GM19239 (cell line): ENCODE measurements at places on chromosomes 16 and 17.

- no peak for DNase-seq
Measured at GRCh38 chr16:27980076-27980775, 83.3 kb downstream of the GSG1L start.

DNA sequence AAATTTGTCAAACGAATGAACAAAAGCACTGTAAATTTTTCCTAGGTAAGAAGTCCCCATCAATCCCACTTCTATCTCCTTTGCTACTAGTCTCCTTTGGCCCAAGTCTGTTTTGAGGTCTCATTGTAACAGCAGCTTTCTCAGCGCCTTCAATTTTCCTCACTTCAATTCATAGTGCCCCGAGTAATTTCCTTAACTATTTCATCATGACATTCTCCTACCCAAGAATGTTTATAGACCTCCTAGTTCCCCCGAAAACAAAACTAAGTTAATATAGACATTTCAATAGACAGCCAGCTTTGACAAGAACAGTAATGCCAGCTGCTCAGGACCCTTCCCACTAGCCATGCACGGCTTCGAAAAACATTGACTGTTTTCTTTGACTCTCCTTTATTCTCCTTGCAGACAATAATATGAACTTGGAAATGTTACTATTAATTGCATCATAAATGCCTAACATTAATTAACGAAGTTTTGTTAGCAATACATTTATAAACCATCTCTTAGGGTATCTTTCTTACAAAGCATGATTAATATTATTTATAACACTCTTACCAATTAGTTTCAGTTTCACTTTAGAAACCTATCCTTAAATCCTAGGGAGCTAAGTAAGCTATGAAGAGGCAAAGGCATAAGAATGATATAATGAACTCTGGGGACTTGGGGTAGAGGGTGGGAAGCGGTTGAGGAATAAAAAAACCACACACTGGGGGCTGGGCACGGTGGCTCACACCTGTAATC, 22.8 kb downstream of the GLG1 start:
- no peak for DNase-seq

DNA sequence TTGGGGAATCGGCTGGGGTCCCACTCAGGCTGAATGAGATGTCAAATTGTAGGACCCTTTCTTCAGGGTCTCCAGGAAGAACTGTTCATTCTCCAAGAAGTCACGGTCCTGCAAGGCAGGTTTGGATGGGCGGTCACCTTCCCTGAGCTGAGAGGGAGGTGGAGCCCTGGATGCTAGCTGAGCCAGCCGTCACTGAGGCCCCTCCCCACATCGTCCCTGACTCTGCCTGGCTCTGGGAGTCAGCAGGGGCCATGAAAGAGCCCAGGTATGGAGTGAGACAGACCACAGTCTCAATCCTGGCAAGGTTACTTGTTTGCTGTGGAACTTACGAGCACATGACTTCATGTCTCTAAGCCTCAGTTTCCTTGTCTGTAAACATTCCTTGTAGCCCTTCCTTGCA, 6.0 kb upstream of the MRPL38 start:
- no peak for DNase-seq

DNA sequence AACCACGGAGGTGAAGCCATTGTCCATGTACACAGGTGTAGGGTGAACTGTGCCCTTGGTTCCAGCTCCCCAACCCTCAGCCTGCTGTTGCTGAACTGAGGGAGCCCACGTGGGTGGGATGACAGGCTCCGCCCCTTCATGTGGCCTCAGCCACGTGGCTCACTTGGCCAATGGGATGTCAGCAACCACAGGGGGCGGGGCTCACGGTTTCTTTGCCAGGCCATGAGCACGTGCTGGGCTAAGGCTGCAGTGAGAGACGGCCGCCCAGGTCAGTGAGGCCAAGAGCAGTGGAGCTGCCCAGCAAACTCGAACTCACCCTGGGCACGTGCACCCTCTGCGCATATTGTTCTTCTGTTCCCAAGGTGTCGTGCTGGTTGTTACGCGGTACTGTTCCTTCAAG, 282.6 kb downstream of the IRF8 start:
- no peak for DNase-seq

DNA sequence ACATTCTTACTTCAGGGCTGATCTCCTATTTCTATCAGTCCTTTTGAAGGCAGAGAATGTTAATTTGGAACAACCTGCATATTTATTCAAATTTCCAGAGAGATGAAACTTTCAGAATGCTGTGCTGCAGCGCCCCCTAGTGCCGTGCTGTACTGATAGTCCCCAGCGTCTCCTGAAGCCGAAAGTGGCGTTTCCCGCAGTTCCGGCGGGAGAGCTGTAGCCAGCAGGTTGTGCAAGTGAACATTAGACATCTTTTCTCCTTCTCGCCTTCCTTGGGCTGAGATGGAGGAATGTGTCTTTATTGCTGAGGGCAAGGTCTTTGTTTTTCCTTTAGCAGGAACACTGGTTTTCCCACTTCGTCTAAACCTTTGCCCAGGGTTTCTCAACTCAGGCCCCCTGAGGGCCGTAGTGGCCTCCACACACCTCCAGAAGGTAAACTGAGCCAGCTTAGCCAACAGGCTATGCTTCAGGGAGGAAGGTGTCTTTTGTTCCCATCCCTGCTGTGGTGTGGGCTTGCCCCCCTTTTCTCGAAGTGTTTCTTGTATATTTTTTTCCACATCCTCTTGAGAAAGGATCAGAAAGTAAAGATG, 26.4 kb downstream of the USP10 start:
- DNase-seq, result peak; percentile 32

- DNase-seq, result no peak
Measured at GRCh38 chr16:2096853-2097595, 38.7 kb downstream of the PKD1 start.

DNA sequence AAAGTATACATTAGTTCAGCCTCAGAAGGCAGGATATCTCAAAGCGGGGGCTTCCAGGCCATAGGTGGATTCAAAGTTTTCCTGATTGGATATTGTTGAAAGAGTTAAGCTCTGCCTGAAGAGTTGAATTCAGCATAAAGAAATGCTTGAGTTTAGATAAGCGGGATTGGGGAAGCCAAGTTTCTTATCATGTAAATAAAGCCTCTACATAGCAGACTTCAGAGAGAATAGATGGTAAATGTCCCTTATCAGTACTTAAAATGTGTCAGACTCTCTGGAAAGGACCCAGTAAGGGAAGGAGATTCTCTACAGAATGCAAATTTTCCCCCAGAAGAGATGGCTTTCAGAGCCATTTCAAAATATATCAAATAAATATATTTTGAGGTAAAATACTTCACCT, 423.5 kb downstream of the SHISA9 start:
- DNase-seq, result no peak

- no peak for DNase-seq
Measured at GRCh38 chr17:50322271-50322670, 23.7 kb upstream of the XYLT2 start.

- no peak for DNase-seq
Measured at GRCh38 chr17:8946476-8946875, 19.0 kb downstream of the PIK3R5 start.

DNA sequence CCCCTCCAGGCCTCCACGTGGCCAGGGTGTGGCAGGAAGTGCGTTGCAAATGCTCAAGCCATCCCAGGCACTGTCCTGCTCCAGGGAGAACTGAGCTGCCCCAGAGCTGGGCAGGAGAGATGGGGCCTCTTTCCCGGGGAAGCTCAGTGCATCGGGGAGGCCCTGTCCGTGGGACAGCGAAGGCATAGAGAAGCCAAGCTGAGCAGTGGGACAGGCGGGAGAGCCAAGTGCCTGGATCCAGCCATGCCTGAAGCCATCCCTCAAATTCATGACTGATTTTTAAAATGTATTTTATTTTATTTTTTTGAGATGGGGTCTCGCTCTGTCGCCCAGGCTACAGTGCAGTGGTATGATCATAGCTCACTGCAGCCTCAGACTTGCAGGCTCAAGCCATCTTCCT, 25.4 kb upstream of the SSTR5 start:
- no peak for DNase-seq

DNA sequence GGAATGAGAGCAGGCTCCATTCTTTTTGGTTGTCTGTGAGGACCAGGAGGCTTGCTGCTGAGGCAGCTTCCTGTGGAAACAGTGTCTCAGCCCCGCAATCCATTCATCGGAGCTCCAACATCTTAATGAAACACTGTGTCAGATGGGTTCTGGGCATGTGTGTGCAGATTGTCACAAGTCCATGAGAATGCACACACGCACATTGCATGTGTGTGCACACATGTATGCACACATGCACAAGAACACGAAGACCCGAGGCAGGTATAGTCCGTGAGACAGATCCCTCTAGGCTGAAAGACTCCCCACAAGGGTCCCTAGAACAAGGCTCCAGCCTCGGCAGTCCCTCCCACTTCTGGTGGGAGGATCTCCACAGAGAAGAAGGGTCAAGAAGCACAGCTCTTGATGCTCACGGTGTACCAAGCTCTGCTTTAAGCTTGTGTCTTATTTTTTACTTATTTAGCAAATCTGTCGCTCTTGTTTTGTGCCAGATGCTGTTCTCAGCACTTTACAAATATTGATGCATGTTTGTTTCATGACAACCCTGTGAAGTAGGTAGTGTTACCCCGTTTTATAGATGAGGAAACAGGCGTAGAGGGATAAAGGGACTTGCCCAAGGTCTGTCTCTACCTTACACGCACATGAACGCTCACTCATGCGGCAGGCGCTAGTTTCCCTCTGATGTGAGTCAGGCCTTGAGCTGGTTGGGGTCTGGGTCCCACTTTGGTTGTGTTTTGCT, 213.1 kb downstream of the SEC14L1 start:
- DNase-seq, result no peak

- DNase-seq, result no peak
Measured at GRCh38 chr16:87178977-87179376, 138.2 kb downstream of the C16orf95 start.

DNA sequence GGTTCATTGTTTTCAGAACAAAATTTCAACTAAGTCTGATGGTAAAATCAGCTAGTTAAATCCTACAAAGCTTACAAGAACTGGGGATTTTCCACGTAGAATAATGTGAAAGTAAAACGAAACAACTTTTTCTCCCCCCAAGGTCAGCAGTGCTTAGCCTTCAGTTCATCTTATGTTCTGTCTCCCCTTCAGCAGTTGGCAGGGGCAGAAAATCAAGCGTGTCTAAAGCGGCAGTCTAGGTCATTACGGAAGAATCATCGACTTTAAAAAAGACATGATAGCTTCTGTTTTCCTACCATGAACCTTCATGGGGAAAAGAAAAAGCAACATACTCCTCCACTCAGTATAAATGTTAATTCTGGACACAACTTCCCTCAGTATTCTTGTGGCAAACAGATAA, 50.7 kb downstream of the GNA13 start:
- DNase-seq, result peak; percentile 31
